Activated CD4-positive, alpha-beta T cell treated with anti-CD3 and anti-CD28 coated beads for 36 hours (primary cell): ENCODE measurements at places on chromosomes 2 and 18. TPM values are rescaled to one million over a fixed set of nuclear protein-coding genes. Genes with fewer than 3 reads are reported as not detected.

DNA sequence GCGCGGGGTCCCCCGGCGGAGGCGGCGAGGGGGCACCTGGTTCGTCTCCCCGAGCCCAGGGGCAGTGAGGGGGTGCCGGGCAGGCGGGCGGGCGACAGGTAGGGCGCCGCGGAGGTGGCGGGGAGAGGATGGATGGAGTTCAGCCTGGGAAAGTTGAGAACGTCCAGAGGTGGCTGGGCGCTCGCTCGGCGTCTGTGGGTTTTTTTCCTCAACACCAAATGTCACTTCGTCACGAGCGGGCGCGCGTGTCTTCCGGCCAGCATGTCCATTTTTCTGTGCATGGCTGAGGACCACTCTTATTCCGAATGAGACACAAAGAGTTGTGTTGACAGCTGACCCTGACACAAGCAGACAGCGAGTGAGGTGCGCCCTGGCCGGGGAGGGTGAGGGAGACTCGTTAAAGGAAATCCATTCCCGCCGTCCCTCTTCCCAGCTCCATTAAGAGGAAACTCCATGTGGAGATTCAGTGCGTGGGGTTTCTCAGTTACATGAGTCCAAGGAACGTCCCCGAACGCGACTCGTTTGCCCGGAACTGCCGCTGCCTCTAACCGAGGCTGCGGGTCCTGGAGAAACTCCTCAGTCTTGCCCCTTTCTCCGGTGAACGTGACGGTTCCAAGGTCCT lies 859 bp downstream of the GREB1L start:
- H3K4me1 ChIP-seq = peaks cover 5% of the 10 kb centered on the region
- peaks cover 50% of the 10 kb centered on the region for H3K27me3 ChIP-seq
- DNase-seq = peak; percentile 5
- peak overlapping the region; percentile 33 for H3K4me3 ChIP-seq
- no peaks in the 10 kb centered on the region for H3K36me3 ChIP-seq

RTKN gene
- 2.5 TPM for total RNA-seq

DNA sequence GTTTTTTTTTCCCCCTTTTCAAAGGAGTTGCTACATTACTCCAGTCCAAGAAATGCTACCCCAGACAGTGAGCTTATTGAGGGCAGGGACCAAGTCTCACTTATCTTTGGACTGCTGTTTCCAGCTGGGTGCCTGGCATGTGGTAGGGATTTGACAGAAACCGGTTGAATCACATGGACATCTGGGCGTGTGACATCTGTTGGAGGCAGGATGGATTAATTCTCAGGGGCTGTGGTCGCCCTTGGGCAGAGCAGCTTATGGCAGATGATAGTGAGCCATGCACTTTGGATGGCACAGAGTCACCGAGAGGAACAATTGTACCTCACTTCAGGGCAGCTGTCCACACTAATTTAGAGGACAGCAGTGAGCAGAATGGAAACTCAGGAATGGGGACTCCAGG lies 254.6 kb upstream of the ID2 start:
- H3K36me3 ChIP-seq = no peaks in the 10 kb centered on the region
- H3K27ac ChIP-seq = no peak overlapping the region
- peaks cover 7% of the 10 kb centered on the region for H3K4me1 ChIP-seq
- no peak for DNase-seq
- no peak overlapping the region for H3K4me3 ChIP-seq

MTX2 gene
- 28.6 TPM for total RNA-seq

DNA sequence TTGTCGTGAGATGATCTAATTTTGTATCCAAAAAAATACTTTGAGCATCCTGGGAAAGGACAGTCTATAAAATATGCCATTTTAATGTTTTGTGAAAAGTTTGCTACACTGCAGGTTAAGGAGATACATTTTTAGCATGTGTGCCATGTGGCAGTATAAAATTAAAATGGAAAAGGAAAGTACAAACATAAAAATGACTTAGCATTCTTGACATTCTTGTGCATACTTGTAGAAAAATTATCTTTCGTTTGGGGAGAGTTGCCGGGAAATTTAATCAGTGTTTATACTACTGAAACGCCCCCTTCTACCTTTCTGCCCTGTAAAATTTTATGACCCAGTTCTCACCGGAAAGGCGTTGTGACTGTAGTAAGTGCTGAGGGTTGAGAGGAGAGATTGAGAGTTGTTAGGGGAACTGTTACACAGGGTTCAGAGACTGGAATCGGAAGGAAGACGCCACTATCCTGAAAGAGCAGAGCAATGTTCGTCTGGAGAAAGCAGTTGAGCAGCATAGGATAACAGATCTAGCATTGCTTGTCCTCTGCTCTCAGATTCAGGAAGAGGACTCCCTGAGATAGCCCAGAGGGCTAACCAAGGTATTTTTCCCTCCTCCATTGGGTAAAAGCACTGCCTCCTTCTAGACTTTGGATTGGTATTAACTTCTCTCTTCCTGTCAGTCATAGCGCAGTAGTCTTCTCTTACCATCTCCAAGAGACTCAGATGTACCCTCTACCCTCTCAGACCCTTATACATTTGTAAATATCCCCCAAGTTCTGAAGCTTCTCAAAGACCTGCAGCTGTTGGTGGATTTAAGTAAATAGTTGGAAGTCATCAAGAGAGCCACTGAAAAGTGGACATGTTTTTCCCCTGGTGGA lies 2.7 kb downstream of the CDH20 start:
- H3K36me3 ChIP-seq = no peaks in the 10 kb centered on the region
- peaks cover 36% of the 10 kb centered on the region for H3K27me3 ChIP-seq
- H3K4me1 ChIP-seq = peaks cover 2% of the 10 kb centered on the region
- no peak overlapping the region for H3K4me3 ChIP-seq
- H3K27ac ChIP-seq = no peak overlapping the region
